ENCODE measurements at places on chromosomes 4 and X.
A peak's percentile ranks its signal among the peaks of the same experiment; 100 is the strongest.

DNA sequence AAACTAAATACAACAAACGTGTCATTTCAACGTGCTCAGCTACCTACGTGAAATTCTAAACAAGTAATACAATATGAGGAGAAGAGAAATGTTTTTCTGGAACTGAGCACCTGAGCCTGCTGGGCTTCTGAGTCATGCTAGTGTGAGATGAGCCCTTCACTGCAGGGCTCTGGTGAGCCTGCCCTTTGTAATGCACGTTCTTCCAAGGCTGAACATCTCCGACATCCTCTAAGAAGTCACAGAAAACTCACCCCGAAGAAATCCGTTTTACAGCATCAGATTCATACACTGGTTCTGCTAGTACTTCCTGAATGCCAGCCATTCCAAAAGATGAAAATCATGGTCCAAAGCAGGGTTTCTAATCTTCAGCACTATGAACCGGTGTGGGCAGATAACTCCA is 157.1 kb downstream of the AMELX start:
- no peak for DNase-seq

DNA sequence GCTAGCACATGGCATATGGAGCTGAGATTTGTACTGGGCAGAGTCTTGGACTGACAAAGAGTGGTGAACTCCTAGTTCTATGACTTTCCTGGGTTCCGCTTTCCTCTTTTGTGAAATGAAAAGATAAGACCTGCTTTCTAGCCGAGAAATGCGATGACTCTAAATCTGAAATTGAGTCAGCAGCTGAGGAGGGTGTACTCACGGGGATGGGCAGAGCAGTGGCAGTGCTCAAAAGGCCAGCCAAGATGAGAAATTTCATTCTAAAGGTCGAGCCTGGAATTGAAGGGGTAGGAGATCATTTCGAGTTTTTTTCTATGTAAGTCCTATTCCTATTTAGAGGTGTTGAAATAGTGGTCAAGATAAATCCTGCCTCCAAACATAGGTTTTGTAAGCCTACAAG is 47.0 kb downstream of the NUDT9 start:
- DNase-seq, result no peak

DNA sequence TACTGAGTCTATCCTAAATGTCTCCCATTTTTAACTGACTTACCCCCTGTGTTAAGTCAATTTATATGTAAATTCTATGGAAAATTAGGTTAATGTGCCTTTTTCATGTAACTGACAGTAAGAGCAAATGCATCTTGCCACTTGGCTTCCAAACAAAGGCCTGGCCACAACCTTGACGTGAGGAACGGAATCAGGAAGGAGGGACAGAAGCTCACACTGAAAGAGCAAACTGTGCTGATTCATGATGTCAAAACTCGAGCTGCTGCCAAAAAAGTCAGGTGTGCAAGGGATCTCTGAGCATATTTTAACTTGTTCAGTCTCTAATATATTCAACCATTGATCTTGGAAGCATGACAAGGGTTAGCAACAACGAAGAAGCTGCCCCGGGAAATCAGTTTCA is 35.8 kb downstream of the GPM6A start:
- DNase-seq, result no peak

- DNase-seq, result no peak
These were observed 19.3 kb downstream of the SEL1L3 start for GRCh38 chr4:25843340-25844097.

GRCh38 chrX:143081231-143081630 is 55.5 kb downstream of the SPANXN4 start:
- no peak for DNase-seq

- DNase-seq, result peak; percentile 1
These were observed 2.4 kb upstream of the SLC9A6 start for GRCh38 chrX:135982860-135983259.

Data from NCI-H226 (cell line).